Fibroblast of villous mesenchyme (primary cell): ENCODE measurements at places on chromosomes 5 and 9. TPM values are rescaled to one million over a fixed set of nuclear protein-coding genes. Genes with fewer than 3 reads are reported as not detected.

- peak; percentile 72 for DNase-seq
Measured at GRCh38 chr5:96660971-96661854, 963 bp upstream of the CAST start.

GRCh38 chr9:113463418-113464285 lies at the start of gene RGS3:
TSS of gene RGS3 (plus strand) at chr9:113463727. CDS start at chr9:113463803, 76 bp downstream.
- DNase-seq: no peak

- no peak for DNase-seq
Measured at GRCh38 chr9:33297432-33297831, 7.1 kb downstream of the NFX1 start.

DNA sequence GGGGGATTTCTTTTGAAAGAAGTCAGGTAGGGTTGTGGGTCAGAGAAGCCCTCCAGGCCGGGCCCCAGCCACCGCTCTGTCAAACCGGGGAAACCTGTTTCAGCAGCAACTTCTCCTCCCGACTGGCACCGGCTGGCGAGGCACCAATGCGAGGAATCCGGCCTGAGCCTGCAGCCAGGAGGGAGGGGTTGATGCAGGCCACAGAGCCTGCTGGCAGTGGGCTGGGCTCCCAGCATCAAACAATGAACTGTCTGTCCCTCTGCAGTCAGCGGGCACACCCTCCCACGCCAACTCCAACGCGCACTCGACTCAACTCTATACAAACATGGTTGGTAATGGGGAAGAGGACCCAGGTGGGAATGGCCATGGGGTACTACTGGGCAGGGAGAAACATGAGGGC lies 12.1 kb downstream of the PCDH1 start:
- DNase-seq: no peak

- DNase-seq: no peak
Measured at GRCh38 chr5:42225009-42225408, 198.2 kb upstream of the GHR start.

DNA sequence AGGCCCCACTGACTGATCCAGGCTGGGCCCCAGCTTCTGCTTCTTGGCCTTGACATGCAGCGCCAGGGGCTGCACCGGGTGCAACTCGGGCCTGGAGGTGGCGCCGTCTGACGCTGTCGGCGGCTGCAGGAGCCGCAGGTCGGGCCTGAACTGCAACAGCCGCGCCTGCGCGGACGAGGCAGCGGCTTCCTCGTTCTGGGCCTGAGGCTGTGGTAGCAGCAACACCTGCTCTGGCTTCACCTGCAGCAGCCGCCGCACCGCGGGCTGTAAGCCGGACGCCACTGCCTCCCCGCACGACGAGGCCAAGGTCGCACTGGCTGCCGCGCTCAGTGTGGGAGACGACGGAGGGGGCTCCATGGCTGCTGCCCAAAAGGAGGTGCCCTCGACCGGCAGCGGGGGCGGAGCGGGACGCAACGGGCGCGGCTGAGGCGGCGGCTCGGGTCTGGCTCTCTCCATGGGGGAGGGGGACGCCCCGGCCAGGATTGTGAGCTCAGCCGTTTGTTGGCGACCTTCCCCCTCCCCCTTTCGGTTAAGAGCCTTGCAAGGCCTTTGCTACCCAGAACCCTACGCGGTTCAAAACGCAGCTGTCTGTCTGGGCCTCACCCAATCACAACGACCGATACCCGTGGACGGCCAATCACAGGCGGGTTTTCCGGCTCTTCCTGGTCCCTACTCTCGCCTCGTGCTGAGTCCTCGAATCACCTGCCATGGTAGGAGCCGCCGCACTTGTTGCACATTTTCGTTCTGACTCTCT lies 438 bp downstream of the SOX30 start:
- DNase-seq: peak; percentile 42

- no peak for DNase-seq
Measured at GRCh38 chr9:111615928-111616327, 15.2 kb upstream of the DNAJC25 start.

DNA sequence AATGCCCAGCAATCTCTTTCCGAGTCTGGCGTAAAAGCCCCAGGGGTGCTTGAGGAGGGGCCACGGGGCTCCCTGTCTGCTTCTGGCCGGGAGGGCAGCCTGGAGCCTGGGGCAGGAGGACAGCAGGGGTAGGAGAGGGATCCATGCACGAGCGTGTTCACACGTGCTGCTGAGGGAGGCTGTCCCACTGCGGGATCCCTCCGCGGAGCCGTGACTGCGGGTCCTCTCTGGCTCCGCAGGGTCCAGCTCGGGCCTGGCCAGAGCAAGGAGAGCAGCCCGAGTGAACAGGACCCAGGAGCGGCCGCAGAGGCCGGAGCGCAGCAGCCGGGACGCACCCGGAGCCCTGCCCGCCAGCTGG lies 78.4 kb downstream of the ZNF354C start:
- DNase-seq: no peak

DNA sequence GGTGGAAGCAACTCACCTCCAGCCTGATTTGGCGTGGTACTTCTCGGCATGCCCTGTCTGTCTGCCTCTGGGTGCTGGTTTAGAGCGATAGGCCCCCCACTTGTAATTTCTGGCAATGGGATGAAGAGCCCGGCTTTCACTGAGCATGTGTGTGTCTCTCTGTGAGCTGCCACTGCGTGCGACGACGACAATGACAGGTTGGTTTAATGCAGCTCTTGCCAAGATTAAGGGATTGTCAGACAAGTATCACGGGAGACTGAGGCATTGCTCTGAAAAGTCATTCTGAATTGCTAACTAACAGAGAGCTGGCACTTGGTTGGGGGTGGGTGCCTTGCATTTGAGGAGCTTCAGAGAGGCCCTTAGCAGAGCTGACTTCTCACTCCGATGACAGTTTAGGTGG lies 348.8 kb upstream of the CLINT1 start:
- no peak for DNase-seq

DNA sequence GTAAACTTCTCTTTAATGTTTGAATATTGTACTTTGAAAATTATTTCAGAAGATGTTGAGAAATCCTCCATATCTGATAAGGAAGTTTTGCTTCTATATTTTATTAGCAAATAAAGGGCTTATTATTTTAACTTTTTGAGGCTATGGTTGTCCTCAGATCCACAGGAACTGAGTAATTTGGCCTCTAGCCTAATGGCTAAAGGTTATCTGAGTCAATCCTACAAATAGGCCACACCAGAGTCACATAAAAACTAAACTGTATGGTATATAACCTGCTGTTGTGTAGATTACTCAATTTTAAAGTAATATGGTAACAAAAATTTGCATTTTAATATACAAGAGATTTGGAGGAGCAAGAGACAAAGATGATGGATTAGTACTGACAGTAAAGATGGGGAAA lies 549.2 kb upstream of the GRAMD2B start:
- no peak for DNase-seq

GRCh38 chr5:83987513-83988292 lies 267.0 kb upstream of the HAPLN1 start:
- DNase-seq: no peak

The FOCAD gene
- 54.4 and 93.7 TPM in 2 replicates for total RNA-seq

The LOX gene
- 91.1 and 131 TPM in 2 replicates for total RNA-seq

The MIGA2 gene
- 22.5 and 26.1 TPM in 2 replicates for total RNA-seq
